ENCODE measurements at places on chromosomes 5 and 9.

DNA sequence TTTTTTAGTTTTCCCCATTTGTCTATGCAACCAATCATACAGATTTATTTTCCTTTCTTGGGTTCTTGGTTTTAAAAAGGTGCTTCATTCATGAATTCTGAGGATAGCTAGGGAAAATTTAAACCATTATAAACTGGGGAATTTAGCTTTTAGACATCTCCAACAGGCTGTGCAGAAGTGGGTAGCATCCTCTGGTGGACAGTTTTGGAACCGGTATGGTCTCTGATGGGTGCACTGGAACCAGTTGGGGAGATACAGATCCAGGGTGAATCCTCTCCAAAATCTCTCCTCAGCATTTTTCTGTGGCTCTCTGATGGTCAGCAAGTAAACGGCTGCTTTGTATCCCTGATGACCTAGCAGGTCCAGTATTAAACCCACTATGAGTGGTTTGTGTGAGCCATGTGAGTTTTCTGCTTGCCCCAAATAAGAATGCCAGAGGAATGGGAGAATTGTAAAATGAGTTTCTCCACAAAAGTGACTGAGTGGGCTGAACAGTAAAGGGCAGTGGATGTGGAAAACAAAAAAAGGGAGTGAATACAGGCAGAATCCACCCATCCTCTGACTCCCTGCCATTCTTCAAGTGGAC lies 9.1 kb upstream of the DNAJC25 start:
- DNase-seq: no peak

- DNase-seq: no peak
These were observed 11.7 kb downstream of the KCNV2 start for GRCh38 chr9:2729003-2729402.

- DNase-seq: no peak
These were observed 319.1 kb downstream of the ANXA1 start for GRCh38 chr9:73470766-73471165.

- DNase-seq: no peak
These were observed at the start of gene GOLGA2 for GRCh38 chr9:128275198-128276007. TSS of gene GOLGA2 (minus strand) at chr9:128276007. CDS start at chr9:128275976, 31 bp downstream.

- DNase-seq: peak; percentile 29
These were observed 107.6 kb downstream of the SYK start for GRCh38 chr9:90909225-90909624.

DNA sequence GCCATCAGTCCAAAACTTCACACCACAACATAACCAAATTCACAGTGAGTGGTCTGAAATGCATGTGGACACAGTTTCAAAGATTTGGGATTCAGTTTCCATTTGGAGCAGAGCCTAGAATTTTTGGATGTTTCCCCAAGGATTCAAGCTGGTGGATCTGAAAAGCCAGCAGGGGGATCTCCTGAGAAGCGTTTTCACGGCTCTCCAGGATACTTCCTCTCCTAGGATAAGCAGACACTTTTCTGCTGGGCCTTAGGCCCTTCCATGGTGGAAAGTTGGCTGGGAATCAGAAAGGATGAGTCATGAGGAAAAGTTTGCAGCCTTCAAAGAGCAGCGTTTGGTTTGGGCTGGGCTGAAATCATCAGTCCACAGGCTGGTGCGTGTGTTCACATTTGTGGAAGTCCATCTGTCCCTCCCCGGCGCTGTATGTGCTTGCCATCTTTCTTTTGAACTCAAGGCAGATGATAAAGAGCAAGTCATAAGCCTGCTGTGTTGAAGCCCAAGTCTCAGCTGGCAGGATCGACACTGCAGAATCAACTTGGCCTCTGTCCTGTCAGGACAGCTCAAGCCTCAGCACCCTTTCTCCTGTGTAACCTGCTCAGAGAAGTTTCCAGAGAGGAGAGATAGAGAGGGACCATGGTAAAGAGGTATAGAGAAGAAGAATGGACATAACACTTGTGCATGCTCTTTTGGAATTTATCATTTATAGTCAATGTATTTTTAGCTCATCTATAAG lies 152.6 kb upstream of the MSX2 start:
- no peak for DNase-seq

DNA sequence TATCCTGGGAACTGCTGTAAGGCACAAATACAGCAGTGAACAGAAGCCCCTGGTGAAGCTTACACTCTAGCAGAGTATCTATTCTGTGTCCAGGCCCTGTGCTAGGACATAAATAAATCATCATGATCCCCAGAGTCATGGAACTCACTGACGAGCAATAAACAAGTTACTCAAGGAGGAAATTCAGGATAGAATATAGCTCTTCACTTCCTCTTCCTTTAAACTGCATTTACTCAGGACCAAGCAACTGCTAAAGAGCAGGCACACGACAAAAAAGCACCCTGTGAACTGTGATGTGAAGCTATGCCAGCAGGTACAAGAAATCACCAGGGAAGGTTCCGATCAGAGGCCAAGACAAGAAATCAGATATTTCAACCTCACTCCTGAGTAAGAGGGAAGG lies 47.8 kb upstream of the NR5A1 start:
- no peak for DNase-seq

Measured in NCI-H526 (cell line).